Neural progenitor cell (in vitro differentiated cells): ENCODE measurements at places on chromosomes 4 and X.

GRCh38 chr4:102341201-102341600, 4.1 kb downstream of the SLC39A8 start:
- DNase-seq: no peak

- DNase-seq: no peak
These were observed 1163.5 kb upstream of the PABPC4L start for GRCh38 chr4:135365065-135365464.

GRCh38 chr4:146245850-146246249, 31.5 kb downstream of the REELD1 start:
- DNase-seq: no peak

GRCh38 chr4:70027011-70027410, 1.2 kb upstream of the HTN3 start:
- no peak for DNase-seq

DNA sequence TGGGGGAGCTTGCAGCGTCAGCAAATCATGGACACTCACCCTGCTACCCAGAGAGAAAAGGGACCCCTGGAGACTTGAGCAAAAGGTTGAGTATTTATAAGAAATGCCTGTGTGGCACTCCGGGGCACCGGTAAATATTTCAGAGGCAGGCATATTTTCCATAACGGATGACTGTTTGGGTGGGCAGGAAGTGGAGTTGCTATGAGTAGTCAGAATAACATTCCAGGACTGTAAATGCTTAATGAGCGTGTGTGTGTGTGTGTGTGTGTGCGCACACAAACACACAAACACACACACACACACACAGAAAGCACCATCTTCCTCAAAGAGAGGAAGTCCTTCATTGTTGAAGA, 74.6 kb downstream of the MXRA5 start:
- no peak for DNase-seq

- no peak for DNase-seq
These were observed 22.6 kb downstream of the PPP2R2C start for GRCh38 chr4:6449746-6450369.

DNA sequence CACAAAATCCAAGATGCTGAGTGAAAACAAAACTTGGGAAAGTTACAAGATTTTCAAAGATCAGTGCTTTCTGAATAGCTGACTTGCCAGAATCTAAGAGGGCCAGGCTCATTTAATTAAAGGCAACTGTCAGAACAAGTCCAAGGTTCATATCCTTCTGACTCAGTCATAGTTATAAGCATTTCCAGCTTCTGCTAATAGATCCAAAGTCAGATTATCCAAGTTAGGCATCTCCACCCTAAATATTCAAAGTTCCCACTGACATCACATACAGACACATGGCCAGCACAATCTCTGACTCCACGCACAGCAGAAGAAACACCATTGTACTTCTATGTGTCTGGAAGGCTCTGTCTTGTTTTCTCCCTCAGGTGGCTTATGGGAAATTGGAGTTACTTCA, 41.8 kb downstream of the GASK1B start:
- DNase-seq: no peak

- no peak for DNase-seq
These were observed 15.0 kb upstream of the UNC5C start for GRCh38 chr4:95563638-95564337.

- peak; percentile 70 for DNase-seq
These were observed 134.1 kb downstream of the OR13H1 start for GRCh38 chrX:131677655-131678628.

DNA sequence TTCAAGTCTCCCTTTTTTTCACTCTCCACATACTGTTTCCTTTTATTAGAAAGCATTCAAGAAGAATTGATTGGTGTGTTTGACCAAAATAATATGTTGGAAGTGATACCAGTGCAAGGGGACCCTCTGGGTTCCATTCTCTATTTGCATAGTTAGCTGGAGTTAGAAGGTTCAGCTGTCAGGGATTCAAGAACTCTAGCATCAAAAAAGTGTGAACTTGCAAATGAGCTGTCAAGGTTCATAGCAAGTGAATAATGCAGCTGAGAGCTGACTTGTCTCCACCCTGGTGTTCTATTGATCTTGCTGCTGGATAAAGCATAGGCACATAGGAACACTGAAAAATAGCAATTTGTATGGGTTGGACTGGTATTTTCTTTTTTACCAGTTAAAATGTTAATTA, 73.2 kb downstream of the SORBS2 start:
- no peak for DNase-seq

- DNase-seq: no peak
These were observed 52.2 kb downstream of the AFM start for GRCh38 chr4:73533515-73534422.

DNA sequence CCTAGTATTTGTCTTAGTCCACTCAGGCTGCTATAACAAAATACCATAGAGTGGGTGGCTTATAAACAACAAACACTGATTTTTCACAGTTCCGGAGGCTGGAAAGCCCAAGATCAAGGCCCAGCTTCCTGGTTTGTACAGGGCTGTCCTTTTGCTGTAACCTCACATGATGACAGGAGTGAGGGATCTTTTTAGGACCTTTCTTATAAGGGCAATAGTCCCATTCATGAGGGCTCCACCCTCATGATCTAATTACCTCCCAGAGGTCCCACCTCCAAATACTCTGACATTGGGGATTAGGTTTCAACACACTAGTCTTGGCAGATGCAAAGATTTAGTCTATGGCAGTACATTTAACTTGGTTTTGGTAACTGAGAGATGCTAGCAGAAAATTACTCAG, 20.9 kb downstream of the GPAT3 start:
- DNase-seq: no peak

GRCh38 chr4:148790691-148791090, 348.5 kb upstream of the NR3C2 start:
- no peak for DNase-seq

DNA sequence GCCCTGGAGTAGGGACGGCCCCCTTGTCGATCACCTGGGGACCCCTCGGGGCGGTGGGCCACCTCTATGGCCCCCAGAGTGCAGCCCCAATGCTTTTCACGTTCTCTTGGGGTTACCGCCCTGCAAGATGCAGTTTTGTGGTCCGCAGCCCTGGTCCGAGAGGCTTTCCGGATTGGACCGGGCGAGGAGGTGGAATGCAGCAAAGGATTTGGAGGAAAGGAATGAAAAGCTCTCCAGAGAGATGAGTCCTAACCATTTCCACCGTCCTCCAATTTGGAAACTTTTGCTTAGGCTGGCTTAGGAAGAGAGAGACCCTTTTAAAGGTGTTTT, 601 bp downstream of the SLC25A43 start:
- peak; percentile 33 for DNase-seq

DNA sequence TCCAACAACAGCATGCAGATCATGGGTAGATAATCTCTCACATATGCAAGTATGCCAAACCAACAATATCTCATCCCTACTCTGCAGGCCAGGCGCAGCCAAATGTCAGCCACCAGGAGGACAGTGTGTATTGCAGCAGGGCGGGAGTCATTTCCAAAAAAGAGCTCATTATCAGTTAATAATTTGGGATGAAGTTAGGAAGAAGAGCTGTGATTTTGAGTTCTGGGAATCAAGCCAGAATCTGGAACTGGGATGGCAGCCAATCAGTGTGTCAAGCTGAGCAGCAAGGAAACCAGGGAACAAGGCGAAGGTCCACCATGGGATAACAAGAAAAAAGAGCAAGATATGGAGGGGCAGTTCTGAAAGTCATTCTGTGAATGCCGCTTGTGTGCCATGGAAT, 88.2 kb upstream of the CAMK2D start:
- DNase-seq: no peak

- DNase-seq: peak; percentile 18
These were observed 128.3 kb downstream of the PJA1 start for GRCh38 chrX:69036674-69037573.

- peak; percentile 51 for DNase-seq
These were observed 12.0 kb upstream of the DCHS2 start for GRCh38 chr4:154503598-154503997.

DNA sequence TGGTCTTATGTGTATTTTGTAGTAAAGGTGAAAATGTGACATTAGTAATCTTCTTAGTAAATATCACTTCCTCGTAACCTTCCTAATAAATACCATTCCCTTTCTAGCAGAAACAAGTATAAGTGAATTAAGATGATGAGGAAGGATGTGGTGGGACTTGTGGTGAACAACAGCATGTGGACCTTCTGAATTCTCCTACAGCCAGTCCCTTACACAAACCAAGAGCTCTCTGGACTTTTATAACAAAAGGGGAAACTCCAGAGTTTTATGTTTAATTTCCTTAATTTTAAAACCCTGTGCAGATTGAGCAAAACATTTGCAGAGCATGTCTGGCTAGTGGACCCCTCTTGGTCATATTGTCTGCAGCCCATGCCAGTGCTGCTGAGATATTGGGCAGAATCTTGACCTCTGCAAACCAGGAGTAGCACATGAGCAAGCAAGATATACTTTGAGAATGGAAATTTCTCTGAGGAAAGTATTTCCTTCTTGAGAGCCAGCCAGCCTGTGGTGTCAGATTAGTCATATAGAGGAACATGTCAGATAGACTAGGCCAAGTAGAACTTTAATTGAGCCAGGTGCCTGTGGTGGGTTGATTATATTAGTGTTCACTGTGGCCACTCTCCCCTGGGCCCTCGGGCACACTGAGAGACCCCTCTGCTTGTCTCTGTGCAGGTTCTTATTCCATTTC, 328.2 kb downstream of the DKK2 start:
- no peak for DNase-seq

GRCh38 chr4:185566972-185567371, 31.7 kb upstream of the PDLIM3 start:
- DNase-seq: no peak

DNA sequence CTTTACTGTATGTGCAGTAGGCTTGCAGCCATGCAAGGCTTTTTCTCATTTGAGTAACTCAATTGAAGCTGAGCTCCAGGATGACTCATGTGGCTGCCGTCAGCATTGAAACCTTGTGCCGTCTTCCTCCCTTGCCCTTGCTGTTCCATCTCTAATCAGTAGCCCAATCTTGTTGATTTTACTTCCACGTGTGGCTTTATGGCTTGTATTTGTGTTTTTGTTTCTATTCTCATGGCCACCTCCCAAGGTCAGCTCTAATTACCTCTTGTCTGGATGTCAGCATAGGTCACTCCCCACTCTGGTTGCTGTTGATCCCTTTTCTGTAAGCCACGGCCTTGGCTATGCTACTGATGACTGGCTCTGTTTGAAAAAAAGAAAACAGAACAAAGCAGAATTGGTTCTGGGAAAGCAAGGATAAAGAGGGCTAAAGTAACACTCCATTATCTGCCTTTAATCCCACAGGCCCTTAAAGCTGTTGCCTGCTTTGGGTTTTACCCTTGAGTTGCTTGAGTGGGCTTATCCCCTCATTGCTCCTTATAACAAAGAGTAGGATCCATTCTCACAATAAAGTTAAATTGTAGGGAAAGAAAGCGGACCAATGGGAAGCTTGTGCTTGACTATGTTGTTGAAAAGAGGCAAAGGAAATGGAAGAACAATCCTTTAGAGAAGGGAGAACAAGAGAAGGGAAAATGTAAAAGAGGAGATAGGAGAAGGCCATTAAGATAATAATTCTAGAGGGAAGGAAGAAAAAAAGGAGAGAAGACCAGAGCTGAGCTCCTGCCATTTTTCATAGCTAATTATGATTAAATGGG, 173.9 kb upstream of the PGRMC2 start:
- DNase-seq: peak; percentile 88

- DNase-seq: peak; percentile 15
These were observed 480.3 kb upstream of the GRIA3 start for GRCh38 chrX:122703762-122704161.

DNA sequence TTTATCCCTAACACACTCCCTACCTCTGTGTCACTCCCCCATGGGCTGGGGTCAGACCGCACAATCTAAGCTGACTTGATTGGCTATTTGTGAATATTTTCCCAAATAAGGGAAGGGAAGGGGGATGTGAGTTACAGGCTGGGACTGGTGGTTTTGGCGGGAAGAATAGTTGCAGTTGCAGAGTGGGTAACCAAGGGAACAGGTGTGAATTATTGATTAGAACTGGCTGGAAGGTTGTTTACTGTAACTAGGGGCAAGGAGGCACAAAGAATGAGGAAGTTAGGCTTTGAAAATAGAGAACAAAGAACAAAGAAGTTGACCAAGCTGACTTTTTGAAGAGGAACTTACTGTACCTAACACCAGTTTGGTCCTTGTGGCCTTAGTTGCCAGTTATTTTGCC, 88.0 kb upstream of the XAGE2 start:
- DNase-seq: no peak

GRCh38 chrX:13369256-13370030, 49.6 kb upstream of the ATXN3L start:
- peak; percentile 18 for DNase-seq

DNA sequence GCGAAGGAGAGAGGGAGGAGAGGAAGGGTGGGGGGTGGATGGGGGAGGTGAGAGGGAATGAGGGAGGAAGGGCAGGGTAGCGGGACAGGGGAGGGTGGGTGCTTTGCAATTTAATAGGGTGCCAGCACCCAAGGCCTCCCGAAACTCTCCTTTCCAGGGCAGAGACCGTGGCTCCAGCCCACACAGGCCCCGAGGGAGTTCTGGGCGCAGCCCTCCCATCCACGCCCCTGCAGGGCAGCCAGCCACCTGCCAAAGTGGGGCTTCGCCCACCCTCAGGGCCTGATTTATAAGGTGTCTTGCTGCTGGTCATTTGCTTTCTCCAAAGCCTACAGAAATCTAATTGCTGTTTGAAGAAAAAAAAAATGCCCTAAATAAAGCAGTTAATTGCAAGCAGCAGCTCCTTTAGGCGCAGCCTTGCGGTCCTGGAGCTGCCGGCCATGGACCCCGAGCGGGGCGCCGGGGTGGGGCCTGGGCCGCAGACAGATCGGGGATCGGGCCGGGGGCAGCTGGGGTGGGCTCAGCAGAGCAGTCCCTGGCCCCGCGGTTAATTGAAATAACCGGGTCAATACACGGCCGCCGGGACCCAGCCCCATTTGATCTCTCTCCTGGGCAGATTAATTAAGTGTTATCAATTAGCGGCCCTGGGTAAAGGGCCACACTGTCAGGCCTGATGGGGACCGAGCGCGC, 106.0 kb upstream of the NKX1-1 start:
- DNase-seq: no peak

DNA sequence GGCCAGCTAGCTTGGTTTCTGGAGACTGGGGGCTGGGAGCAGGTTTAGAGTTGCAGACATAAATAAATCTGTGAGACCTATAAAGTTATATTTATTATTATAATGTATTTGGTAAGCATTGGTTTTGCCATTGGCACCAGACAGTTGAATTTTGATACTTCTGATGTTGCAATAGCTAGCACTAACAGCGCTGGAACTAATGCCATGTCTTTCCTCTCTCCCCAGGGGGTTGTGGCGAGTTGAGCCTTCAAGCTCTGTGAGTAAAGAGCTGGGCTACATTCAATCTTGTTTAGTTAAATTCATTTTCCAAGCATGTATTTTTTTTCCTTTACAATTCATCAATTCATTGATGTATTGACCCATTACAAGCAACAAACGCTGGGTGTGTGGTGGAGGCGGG, 358.7 kb upstream of the NR3C2 start:
- no peak for DNase-seq

DNA sequence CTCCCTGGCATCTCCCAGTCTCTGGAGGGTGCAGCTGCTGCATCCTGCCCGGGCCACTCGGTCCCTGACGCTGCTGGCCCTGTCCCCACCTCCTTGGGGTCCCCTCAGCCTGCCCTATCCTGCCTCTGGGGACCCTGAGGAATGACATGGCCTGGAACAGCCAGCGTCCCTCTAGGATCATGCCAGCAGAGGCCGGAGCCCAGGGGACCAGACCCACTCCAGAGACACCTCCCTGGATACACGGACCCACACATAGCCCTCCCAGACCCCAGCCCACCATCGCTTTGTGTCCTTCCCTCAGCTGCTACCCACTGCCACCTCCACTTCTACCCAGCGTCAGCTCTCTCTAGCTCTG, 35.5 kb downstream of the CPLX1 start:
- DNase-seq: no peak
